ENCODE measurements at places on chromosomes 12 and 14.

- no peak for DNase-seq
Measured at GRCh38 chr12:66063916-66064315, 66.6 kb downstream of the LLPH start.

DNA sequence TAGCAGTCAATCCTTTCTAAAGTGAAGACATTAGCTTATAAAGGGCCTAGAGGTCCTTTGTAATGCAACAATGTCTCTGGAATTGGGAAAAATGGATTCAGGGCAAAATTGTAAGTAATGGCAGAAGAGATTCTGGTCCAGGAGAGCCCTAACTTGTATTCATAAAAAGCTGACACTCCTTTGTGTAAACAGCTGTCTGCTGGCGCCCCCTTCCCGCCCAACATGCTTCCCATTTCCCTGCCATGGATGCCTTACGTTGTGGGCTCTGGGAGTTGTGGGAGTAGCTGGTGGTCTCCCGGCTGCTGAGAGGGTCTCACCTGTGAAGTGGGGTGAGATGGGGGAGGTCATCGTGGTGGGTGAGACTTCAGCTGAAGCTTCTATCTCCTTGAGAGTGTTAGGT lies 2.3 kb downstream of the ACRBP start:
- DNase-seq = no peak

- DNase-seq = no peak
Measured at GRCh38 chr14:58796242-58797009, 158.7 kb downstream of the DACT1 start.

- no peak for DNase-seq
Measured at GRCh38 chr14:36646664-36647416, 14.8 kb upstream of the PAX9 start.

DNA sequence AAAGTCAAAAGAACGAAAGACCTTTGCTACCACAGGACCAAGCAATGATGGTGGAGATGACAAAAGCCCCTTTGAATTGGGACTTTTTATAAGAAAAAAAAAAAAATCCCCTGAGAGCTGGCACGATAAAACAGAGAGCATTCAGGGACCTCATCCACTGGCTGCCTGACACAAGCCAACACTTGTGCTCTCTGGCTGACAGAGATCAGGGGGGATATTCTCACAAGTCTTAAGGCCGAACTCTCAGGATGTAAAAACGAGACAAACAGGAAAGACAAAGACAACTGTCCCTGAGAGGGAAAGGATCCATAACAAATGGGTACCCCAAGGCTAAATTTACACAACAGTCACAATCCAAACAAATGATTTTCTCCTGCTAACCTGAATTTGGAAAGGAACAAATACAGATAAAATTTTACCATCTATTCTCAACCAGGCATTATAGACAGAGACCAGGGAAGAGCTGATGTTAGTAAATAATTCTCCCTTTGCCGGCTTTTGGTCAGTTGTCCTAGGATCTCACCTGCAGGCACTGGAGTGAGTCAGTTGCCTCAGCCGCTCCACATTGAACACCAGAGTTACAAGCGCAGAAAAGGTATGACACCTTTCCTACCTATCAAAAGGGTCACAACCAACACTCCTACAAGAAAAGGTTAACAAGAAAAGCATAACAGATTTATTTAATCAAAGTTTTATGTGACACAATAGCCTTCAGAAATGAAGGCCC lies 37.9 kb upstream of the GARIN6 start:
- DNase-seq = no peak

DNA sequence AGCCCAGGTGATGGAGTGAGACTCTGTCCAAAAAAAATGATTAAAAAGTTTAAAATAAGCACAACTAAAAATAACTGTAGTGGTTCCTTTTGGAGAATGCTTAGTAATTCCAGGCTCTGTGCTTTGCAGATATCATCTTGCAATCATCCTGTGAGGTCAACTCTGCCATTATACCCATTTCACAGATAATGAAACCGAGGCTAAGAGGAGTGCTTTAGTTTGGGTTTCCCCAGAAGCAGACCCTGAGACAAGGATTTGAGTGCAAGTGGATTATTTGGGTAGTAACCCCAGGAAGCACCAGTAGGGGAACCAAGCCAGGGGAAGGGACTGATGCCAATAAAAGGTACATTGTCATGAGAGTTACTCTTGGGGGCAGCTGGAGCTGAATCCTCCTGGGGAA lies 44.7 kb downstream of the RIN3 start:
- DNase-seq = no peak

- no peak for DNase-seq
Measured at GRCh38 chr12:5480938-5481303, 49.0 kb downstream of the NTF3 start.

DNA sequence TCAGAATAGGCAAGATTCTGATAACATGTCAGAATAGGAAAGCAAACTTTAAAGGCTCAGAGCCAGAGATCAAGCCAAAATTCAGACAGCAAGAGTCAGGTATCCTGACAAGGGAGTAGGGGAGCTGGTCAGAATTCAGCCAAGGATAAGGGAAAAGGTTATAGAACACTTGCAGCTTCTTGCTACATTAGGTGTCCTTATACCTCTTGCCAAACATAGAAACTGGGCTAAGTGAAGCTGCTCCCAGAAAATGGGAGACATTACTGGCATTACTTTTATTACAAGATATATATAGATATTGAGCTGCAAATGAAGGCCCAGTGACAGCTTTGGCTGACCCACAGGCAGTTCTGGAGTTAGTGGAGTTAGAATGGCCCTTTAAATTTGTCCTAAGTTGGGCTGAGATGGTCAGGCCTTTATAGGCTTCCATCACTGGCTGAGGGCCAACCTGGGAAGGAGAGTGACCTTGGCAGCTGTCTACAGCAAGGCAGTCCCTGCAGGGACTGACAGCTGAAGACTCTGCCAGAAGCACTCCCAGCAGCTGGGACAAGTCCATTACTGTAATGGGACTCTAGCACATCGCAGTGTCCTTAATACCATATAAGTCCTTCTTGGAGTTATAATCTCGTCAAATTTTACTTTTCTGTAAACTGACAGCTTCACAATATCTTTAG lies 83.0 kb downstream of the LRRC9 start:
- no peak for DNase-seq

DNA sequence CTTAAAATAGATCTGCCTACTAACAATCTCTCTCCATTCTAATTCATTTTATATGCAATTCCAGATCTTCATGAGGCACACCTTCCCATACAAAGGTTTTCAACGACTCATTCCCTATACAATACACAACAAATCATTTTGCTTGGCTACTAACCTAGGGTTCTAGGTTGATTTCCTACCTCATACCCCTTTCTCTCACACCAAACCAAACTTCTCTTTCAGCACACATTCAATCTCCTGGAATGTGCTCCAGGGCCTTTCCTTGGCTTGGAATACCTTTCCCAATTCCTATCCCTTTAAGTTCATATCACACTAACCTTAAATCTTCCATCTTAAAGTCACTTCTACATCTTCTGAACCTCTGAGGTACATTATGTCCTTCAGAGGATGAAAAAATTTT lies 38.7 kb upstream of the MTERF2 start:
- DNase-seq = no peak
